ENCODE measurements at places on chromosomes 6 and 20. TPM values are rescaled to one million over a fixed set of nuclear protein-coding genes. Genes with fewer than 3 reads are reported as not detected.

Gene PDE7B
- total RNA-seq = not detected

Gene IL17A
- total RNA-seq = not detected

Gene LY6G6D
- not detected for total RNA-seq

Gene FABP7
- 3.9 TPM for total RNA-seq

Gene CCN5
- not detected for total RNA-seq

Gene DEFB124
- not detected for total RNA-seq

DNA sequence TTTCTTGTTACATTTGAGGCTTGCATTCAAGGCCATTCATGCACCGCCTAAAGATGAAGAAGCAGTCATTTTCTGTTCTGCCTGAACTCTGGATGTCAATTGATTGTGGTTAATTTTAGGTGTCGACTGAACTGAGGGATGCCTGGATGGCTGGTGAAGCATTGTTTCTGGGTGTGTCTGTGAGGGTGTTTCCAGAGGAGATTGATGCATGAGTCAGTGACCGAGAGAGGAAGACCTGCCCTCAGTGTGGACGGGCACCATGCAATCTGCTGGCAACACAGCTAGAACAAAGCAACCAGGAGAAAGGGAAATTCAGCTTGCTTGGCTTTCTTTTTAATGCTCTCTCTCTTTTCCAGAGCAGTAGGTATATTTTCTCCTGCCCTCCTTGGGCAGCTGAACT is 164.1 kb upstream of the ECI2 start:
- no peak for DNase-seq

- DNase-seq = no peak
These were observed 6.1 kb downstream of the SAMD3 start for GRCh38 chr6:130216620-130217019.

DNA sequence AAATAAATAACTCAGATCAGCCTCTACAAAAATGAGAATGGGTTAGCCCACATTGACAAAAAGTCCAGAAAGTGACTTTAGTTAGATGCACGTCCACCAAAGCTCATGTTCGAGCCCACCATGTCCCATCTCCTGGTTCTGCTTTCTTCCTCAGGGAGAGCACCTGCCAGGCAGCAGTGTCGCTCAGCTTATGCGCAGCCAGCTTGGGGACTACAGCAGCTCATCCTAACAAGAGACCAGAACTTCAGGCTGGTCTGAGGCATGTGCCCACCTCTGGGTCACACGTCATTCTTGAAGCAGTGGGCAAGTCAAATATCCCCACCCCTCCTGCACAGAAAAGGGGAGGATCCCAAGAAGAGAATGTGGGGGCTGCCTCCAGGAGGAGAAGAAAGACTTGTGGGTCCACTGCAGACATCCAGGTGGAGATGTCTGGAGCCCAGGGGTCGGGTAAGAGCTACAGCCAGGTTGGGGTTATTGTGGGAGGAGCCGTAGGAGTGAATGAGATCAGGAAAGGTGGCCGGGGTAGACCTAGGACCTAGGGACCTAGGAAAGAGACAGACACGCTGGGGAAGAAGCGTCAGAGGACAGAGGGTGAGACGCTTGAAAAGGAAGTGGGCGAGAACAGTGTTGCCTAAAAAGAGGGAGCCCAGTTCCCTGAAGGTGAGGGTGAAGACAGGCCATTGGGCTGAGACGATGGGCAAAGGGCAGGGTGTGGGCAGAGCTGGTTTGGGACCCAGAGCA is 52.5 kb downstream of the SSR1 start:
- no peak for DNase-seq

- DNase-seq = no peak
These were observed 136.3 kb upstream of the SLC22A23 start for GRCh38 chr6:3593161-3593560.

DNA sequence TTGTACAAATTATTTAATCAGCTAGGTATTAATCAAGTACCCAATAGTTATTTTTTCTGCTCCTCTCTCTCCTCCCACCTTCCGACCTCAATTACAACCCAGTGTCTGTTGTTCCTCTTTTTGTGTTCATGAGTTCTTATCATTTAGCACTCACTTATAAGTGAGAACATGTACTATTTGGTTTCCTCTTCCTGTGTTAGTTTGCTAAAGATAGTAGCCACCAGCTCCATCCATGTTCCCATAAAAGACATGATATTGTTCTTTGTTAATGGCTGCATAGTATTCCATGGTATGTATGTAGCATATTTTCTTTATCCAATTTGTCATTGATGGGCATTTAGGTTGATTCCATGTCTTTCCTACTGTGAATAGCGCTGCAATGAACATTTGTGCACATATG is 652.8 kb upstream of the CITED2 start:
- DNase-seq = no peak
